WTC11 (cell line): ENCODE measurements at places on chromosomes 6 and 20.

DNA sequence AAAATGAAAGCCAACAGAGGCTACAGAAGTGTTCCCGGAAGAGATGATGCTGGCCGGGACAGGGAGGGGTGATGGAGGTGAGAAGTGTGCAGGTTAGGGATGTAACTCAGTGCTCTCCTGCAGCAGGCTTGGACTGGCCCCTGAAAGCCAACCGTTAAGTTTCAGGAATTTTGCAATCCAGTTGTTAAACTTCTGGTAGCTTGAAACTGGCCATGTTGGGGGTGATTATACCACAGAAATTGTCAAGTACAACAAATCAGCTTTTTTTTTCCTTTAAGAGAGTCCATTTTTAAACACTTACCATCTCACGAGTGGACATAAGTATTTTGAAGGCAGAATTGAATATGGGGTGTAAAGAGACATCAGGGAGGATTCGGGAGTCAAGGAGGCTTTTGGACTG lies 8.8 kb upstream of the SIRPB1 start:
- DNase-seq, result no peak

DNA sequence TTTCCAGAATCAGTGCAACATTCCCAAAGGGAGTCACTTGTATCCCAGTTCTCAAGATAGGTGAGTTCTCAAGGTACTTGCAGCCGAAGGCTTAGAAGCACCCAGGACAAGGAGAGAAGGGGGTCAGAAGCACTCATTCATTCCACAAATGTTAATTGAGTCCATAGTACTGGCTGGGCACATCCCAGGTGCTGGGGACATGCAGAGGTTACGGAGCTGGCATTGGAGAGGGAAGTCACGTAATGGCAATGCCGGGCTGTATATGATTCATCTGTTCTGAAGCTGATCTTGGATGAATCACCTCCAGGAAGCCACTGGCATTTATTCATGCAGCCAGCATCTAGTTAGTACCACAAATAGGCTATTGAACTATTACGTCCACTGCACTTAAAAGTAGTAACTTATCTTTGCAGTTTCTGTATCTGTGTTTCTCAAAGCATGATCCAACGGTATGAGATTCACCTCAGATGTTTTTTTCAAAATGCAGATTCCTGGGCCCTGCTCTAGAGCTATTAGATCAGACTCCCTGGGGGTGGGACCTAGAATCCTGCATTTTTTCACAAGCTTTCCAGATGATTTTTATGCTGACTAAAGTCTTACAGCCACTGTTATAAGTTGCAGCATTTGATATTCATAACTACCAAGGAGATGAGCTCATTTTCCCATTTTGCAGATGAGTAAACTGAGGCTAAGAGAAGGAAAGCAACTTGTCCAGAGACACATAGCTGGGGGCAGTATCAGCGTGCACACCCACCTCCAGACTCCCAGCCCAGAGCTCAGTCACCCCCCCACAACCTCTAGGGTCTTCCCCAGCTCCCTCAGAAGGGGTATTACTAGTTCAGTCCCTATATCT lies 44.1 kb upstream of the ID1 start:
- DNase-seq, result no peak

- no peak for DNase-seq
Measured at GRCh38 chr6:49772285-49772684, 14.8 kb downstream of the PGK2 start.

- no peak for DNase-seq
Measured at GRCh38 chr6:39327507-39327906, 5.0 kb upstream of the KCNK16 start.

- no peak for DNase-seq
Measured at GRCh38 chr6:158480989-158481388, 78.9 kb upstream of the TMEM181 start.

DNA sequence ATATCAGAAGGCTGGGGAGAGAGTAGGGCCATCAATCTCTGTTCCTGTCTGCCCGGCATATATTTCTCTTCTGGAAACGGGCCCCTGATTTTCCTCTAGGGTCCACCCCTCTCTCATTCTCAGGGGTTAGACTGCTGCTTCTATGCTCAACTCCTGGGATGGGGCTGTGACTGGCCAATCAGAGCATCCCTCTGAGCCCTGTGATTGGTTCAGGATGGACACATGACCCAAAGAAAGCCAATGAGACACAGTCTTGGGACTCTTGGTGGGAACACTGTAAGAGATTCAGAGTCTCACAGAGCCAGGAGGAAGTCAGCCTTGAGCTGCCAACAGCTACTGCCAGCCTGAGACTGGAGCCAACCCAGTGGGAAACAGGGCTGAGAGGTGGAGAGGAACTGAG lies 31.0 kb upstream of the KCNB1 start:
- no peak for DNase-seq

GRCh38 chr6:43265564-43265963 lies 22.3 kb downstream of the TTBK1 start:
- DNase-seq, result no peak

DNA sequence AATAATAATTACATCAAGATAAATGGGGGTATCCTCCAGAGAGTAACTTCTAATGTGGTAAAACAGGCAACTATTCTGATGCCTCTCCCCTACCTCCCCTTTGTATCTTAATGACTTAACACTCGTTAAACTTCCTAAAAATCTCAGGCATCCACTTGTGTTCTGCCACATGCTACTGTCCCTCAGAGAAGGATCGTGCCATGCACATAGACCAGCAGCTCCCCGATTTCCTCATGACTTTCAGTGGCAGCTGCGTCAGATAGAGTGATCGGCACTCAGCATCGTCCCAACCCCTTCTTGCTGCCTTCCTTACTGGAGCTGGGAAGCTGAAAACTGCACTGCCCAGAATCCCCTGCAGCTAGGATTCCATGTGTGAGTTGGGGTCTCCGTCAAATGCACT lies 32.1 kb downstream of the RIPOR2 start:
- DNase-seq, result no peak

- no peak for DNase-seq
Measured at GRCh38 chr20:44218446-44218845, 7.9 kb upstream of the OSER1 start.

GRCh38 chr6:101722991-101723579 lies 329.6 kb downstream of the GRIK2 start:
- DNase-seq, result no peak

- no peak for DNase-seq
Measured at GRCh38 chr6:24882835-24883555, 52.8 kb downstream of the RIPOR2 start.

DNA sequence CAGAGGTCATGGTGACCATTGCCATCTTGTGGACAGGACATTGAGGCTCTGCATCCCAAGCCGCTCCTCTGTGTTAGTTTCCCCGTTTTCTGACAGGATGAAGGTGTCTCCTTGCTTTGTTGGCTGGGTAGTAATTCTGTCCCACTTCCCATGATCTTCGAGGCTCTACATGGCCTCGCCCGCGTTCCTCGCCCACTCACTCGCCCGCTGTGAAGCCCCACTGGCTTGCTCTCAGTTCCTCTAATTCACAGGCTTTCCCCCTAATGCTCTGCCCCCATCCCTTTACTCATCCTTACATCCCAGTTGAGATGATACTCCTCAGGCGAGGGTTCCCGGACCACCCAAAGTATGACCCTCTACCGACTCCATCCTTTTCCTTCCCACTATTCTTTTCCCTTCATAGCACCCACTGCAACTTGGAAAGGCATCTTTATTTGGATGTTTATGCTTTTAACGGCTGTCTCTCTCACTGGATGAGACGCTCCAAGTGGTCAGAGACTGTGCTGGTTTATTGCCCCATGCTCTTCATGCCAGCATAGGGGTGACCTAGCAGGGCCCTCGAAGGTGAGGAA lies 511 bp upstream of the SLC35B2 start:
- no peak for DNase-seq

GRCh38 chr6:44221291-44221960 lies 2.0 kb upstream of the SLC29A1 start:
- peak; percentile 70 for DNase-seq

DNA sequence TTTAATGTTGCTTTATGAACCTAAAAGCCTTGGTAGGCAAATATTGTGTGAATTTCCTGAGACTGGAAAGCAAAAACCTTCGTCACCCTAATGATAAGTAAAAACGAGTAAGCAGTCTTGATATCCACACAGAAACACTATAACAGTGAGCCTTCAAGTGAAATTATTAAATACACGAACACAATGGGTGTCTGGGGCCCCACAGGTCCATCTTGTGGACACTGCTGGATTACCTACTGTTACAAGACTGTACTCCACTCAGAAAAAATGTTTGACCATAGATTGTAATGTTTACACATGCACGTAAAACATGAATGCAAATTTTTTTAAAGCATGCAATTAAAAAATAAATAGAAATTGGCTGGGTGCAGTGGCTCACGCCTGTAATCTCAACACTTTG lies 466.9 kb downstream of the CD83 start:
- no peak for DNase-seq

GRCh38 chr6:142008016-142008735 lies 124.5 kb upstream of the GJE1 start:
- DNase-seq, result no peak

DNA sequence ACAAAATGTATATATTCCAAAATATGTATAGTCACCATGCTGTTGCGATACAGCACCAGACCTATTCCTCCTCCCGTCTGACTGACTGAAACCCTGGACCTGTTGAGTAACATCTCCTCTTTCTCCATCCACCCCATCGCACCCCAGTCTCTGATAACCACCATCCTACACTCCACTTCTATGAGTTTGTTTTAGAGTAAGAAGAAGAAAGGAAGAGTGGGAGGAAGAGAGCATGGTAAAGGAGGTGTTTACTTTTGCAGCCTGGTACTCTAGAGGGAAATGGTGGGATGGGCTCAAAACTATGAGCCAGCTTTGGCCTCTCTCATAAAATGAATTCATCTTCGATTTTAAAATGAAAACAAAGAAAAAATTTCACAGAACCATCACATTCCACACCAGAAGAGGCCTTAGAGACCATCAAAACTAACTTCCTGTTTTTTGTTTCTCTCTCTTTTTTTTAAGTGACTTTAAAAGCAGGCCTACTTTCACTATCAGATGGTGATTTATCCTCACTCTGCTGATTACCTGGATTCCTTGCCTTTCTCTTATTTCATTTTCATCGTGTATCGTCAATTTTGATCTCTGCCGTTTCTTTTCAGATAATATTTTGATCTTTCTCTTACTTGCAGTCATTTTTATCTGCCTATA lies 16.8 kb upstream of the FUCA2 start:
- no peak for DNase-seq

DNA sequence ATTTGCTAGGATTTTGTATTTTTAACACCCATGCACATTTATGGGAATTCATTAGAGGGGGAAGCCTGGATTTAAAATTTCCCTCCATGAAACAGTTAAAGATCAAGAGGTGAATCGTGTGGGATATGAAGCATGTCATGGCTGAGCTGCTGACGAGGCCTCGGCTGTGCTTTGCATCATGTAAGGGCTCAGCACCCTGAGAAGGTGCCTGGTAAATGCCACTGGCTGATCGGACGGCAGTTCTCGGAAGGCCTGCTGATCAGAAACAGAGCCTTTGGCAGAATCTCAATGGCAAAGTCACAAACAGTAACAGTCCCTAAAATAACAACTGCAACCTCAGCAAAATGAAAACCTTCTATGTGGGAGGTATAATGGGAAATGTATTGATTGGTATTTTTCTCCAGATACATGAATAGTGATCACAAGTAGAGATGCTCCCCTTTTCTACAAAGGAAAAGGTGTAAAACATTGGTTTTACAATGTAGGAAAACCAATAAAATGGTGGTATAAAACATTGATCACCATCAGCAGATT lies 53.0 kb upstream of the FUCA2 start:
- DNase-seq, result no peak

GRCh38 chr20:41654884-41655283 lies 36.7 kb upstream of the CHD6 start:
- peak; percentile 54 for DNase-seq

- no peak for DNase-seq
Measured at GRCh38 chr6:53070806-53071205, 5.6 kb downstream of the FBXO9 start.

DNA sequence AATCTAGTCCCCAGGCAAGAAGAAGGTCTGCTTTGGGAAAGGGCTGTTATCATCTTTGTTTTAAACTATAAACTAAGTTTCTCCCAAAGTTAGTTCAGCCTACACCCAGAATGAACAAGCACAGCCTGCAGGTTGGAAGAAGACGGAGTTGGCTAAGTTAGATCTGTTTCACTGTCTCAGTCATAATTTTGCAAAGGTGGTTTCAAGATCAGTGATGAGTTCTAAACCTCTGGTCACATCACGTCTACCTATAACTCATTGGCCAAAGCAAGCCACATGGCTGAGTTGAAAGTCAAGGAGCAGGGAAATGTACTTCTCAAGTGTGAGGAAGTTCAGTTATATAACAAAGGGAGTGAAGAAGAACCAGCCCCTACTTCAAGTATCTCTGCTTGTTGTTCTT lies 50.5 kb upstream of the ECI2 start:
- no peak for DNase-seq

DNA sequence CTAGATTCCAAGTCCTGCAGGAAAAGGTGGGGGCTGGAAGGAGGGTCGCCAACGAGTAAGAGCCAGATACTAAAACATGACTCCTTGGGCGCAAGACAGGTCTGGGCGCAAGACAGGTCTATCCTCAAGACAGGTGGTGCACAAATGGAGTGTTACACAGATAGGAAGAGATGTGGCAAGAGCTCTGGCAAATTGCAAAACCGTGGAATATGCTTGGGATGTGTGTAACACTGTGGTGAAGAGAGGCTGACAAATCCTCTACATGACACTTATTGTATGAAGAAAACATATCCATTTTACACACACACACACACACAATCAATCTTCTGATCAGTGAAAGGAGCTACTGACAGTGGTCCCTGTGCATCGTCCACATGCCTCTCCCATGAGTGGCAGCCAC lies 77.6 kb downstream of the TBC1D7 start:
- DNase-seq, result no peak

DNA sequence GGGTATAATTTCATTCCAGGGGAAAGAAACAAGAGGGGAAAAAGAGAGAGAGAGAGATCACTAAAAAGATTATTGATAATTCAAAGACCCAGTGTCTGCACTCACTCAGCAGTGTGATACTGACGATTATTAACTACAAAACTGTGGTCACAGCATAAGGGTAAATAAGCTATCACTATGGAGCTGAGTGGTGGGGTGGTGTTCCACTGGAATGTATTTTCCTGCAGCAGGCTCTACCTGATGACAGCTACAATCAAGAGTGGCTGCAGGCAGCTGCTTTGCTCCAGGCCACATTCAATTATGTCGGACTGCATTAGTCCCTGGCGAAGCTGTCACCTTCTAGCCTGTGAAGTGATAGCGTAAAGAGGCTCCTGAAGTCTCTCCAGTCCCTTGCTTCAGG lies 122.2 kb upstream of the TFAP2D start:
- peak; percentile 9 for DNase-seq

DNA sequence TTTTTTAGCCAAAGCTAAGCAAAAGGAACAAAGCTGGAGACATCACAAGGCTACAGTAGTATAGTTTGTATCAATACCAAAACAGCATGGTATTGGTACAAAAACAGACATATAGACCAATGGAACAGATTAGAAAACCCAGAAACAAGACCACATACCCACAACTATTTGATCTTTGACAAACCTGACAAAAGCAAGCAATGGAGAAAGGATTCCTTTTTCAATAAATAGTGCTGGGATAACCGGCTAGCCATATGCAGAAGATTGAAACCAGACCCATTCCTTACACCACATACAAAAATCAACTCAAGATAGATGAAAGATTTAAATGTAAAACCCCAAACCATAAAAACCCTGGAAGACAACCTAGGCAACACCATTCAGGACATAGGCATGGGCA lies 5.0 kb downstream of the RFPL4B start:
- no peak for DNase-seq

- no peak for DNase-seq
Measured at GRCh38 chr6:33383427-33384185, 8.0 kb upstream of the KIFC1 start.
